ENCODE measurements at places on chromosomes 11 and 22.

DNA sequence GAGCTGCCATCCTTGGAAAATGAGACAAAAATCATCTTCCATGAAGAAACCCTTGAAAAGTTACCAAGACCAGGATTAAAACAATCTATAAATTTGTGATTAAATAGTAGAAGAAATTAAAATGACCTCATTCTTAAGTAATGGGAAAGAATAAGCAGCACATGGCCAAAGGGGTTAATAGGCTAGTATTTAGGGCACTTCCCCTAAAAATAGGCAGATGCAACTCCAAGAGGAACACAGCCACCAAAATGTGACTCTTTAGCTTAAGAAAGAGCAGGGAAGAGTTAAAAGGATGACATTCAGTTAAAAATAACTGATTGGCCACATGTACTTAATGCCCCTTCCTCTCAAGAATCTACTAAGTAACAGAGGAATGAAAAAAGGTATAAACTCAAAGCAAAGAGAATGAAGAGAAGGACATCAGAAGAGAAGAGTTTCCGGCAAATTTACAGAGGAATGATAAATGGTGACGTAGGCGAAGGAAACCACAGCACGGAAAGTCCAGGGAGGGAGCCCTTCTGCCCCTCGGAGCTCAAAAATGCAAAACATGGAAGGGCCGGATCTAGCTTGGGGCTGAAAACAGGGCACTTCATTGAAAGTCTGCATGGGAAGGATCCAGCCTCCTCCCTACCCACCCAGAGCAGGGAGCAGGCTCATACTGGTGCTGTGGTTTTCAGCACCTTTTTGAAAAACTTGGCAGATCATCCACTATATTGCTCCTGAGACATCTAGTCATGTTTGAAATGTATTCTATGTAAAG is 17.8 kb downstream of the SCUBE2 start:
- no peak for DNase-seq

- no peak for DNase-seq
Observed at GRCh38 chr11:97657852-97658251, 1268.0 kb downstream of the JRKL start.

- no peak for DNase-seq
Observed at GRCh38 chr11:123351375-123351774, 78.7 kb upstream of the GRAMD1B start.

DNA sequence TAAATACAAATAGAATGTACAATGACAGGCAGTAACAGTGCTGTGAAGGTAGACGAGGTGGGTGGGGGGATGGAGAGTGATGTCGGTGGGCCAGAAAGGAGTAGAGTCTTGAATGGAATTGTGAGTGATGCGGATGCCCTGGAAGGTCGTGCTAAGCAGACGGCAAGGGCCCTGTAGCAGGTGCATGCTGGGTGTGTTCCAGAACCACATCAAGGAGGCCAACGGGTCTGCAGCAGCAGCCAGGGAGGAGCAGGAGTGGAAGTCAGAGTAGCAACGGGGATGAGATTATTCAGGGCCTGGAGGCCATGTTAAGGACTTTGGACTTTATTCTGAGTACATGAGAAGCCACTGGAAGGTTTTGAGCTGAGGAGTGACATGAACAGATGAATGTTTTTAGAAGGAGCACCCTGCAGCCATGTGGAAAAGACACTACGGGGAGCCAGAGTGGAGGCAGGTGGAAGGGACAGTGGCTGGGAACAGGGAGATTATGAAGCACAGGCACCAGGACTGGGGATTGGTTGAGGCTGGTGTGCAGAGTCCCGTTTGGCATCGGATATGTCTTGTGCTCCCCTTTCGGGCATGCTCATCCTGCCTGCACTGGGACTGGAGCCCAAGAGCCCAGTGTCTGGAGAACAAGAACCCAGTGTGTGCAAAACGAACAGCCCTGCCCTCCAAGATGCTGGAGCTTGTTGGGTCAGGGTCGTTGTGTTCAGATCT is 74.1 kb downstream of the COMMD9 start:
- no peak for DNase-seq

- no peak for DNase-seq
Observed at GRCh38 chr22:29060251-29060869, 1.3 kb downstream of the C22orf31 start.

DNA sequence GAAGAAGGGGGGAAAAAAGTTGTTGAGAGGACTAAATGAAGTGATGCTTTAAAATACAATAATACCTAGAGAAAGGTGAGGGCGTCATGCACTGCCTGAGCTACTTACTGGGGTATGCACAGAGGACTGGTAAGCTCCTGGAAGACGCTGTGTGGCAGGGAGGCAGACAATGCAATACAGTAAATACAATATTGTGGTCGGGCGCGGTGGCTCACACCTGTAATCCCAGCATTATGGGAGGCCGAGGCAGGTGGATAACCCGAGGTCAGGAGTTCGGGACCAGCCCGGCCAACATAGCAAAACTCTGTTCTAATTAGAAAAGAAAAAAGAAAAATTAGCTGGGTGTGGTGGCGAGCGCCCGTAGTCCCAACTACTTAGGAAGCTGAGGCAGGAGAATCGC is 683 bp upstream of the SYTL2 start:
- no peak for DNase-seq

DNA sequence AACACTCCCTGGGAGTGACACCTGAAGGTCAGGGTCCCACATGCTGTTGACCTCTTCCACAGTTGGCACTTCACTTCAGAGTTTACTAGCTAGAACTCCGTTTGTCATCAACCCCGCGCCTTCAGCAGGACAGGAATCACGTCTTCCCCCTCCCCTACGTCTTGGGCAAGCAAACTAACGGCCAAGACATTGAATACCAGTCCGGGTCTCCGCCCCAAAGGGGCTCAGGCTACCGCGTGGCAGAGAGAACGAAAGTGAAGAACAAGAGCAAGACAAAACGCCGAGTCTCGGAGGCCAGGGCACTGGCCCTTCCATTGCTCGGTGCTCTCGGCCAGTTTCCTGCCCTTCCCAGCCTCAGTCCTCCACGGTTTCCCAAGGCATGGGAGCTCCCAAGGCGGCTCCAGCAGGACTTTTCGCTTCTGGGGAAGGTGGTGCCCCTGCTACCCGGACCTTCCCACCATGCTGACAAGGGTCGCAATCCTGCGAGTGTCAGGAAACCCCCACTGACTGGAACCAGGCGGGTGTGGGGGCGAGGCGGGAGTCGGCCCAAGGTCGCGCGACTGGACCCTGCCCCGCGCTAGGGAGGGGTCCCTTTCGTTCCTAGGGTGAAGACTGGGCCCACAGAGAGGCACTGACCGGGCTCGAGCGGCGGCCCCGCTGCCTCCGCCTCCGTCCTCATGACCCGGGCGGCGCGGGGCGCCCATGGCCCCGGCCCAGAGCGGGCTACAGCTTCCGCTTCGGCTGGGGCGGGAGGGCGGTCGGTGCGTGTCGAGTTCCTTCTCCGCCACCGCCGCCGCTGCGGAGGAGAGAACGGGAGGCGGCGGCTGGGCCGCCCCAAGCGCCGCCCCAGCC is at the start of gene GUCD1:
GUCD1 (minus strand) TSS at position 826 of the 852 bp plus-strand sequence; CDS start at position 679, 147 bp downstream.
- DNase-seq: peak; percentile 36

DNA sequence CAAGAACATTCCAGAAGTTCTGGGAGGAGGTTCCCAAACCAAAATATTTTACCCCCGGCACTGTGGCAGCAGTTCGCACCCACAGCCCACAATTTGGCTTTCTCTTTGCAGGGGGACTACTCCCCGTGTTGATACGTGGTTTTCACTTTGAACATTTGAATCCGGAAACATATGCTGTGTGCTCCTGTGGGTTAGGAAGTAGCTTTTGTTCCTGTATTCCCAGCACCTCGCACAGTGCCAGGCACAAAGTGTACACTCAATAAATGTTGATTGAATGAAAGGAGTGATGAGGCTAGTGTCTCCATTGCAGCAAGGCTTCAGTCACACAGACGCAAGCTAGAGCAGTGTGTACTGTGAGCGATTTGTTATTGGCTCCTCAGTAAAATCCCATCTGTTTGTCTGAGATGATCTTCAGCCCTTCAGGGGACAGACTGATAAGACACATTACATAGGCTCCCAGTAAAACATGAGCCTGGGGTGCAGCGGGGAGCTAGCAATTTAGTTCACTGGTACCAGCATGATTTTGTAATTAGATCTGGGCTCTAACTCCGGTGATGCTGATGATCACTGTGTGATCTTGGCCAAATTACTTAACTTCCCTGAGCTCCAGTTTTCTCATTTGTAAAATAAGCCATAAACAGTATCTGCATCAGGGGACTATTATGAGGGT is 2.2 kb downstream of the LAYN start:
- no peak for DNase-seq

GRCh38 chr11:59151761-59152160 is 9.1 kb downstream of the FAM111A start:
- no peak for DNase-seq

GRCh38 chr22:23270212-23270733 is 90.0 kb downstream of the BCR start:
- DNase-seq: peak; percentile 38

DNA sequence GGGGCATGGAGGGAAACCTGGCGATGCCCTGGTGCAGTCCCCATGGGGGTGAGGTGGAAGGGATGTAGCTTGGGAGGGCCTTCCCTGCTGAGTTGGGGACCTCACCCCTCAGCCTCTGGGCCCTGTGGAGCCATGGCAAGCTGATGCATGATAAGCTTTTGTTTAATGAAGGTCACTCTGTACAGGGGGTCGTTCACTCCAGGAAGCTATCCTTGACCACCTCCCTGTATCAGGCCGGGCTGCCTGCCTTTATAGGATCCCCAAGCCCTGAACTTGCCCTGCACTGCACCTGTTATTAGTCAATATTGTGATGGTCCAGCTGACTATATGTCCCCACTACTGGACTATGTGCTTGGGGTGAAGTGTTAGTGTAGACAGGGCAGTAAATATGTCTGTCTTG is 49.7 kb upstream of the MYEOV start:
- DNase-seq: no peak

DNA sequence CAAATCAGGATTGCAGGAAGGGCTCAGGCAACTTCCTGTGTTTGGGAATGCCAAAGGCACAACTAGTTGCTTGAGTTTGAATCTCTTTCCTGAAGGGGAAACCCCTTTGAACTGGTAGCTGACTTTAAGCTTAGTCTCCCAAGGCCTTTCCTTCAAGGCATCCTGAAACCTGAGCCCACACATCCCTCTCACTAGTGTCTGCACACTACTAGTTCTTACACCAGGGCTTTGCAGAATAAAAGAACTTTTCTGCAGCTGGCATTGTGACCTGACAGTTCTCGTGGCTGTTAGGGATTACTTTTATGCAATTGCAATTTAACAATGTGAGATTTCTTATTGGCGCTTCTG is 95.4 kb downstream of the EXT2 start:
- no peak for DNase-seq

GRCh38 chr22:23315341-23315917 is 135.1 kb downstream of the BCR start:
- DNase-seq: peak; percentile 51

DNA sequence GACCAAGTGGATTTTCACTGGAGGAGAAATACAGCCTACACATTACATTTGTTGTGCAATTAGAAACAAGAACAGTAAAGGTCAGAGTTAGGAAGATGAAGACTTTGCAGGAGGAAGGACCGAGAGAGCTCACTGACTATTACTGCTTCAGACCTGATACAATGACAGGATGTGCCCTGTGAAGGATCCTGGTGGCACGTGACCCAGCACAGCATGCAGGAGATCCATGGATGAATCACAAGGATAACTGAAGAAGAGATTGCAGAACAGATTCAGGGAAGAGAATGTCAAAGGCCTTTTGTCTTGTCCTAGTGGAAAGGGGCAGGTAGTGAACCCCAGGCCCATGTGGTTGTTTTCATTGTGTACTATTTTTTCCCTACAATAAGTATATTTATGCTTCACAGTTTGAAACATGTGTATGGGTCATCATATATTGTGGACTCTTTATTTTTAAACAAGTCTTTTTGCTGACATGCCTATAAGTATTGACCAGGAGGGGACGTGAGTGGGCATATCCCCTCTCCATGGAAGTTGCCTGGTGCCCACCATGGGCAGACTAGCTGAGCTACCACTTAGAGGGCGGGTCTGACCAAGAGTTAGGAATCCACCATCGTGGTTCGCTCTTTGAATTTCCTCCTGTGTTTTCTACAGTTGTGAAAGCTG is 44.3 kb downstream of the RASSF10 start:
- no peak for DNase-seq

Data from germinal center (tissue), 1 donor.